ENCODE measurements at places on chromosomes 7 and 10.

- no peak for DNase-seq
Observed at GRCh38 chr7:42152329-42153205, 84.4 kb downstream of the GLI3 start.

GRCh38 chr7:47441796-47442604 lies 139.9 kb downstream of the TNS3 start:
- DNase-seq, result no peak

DNA sequence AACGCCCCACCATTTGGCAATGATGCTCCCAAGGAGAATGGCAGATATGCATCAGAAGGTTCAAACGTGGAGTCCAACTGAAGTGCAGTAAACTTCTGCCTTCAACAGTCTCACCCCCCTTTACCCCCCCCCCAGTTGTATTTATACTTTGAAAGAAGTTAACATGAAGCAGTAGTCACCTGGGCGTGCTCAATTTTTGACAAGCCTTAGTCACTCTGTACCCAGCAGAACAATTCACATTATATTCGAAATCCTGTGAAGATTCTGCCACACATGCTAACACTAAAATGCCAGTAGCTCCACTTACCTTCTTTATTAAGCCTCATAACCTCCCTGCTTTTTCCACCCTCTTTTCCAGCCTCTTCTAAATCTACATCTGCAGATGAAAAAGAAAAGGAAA lies 894 bp downstream of the ATXN7L1 start:
- no peak for DNase-seq

DNA sequence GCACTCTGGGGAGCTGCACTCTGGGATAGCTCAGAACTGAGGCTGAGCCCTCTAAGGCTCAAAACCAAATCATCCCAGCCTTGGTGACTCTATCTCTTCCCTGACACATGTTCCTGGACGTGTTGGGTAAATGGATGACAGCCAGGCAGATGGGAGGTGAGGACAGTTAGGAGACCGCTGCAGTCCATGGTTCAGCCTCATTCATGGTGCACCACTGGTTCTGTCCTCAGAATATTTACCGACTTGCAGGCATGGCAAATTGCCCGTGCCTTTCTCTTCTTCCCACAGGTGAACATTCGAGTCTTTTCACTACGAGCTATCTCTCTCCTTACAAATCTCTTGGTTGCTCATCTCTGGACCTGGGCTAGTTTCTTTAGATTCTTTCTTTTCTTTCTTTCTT lies 80.3 kb upstream of the EFCAB10 start:
- DNase-seq, result no peak

DNA sequence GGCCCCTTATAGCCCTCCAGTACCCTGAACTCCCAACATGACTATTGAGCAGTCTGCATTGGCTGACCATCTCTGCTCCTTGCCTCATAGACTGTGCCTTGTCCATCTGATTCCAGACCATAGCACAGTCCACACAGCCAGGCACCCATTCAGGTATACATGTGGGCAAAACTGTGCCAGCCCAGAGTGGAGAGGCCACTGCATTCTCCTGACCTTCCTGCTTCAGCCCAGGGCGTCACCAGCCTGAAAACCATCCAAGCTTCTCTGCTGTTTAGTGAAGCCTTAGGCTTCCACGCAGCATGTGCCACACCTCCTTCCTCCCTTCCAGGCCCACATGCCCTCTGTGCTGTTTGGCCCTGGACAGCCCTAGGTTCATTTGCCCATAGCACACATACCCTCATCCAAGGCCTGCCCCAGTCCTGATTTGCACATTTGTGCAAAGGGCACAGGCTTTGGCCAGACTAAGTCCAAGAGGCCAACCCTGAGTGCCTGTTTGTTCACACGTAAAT lies 10.5 kb downstream of the DDX56 start:
- no peak for DNase-seq

GRCh38 chr10:101438881-101439391 lies 85.0 kb downstream of the BTRC start:
- no peak for DNase-seq

DNA sequence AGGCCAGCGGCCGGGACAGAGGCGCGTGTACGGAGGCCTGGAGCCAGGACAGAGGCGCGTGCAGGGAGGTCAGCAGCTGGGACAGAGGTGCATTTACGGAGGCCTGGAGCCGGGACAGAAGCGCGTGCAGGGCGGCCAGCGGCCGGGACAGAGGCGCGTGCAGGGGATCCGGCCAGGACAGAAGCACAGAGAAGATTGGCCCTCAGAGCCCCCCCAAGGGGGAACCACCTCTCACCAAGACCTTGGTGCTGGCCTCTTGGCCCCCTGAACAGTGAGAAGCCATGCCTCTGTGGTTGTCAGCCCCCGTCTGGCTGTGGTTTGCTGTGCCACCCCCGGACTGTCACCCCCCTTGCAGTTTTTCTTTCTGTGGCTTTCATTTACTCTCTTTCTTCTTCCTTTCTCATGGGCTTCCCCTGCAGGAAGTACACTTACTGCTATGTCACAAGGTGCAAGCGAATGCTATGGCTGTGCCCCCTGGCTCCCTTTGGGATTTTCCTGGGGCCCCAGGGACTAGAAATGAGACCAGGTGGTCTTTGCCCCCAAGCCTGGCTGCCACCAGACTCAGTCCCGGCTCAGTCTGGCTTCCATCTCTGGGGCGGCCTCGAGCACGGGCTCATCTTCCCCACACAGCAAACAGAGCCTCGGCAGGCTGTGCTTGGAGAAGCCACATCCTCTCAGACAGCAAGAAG lies 41.1 kb downstream of the INSIG1 start:
- DNase-seq, result no peak

DNA sequence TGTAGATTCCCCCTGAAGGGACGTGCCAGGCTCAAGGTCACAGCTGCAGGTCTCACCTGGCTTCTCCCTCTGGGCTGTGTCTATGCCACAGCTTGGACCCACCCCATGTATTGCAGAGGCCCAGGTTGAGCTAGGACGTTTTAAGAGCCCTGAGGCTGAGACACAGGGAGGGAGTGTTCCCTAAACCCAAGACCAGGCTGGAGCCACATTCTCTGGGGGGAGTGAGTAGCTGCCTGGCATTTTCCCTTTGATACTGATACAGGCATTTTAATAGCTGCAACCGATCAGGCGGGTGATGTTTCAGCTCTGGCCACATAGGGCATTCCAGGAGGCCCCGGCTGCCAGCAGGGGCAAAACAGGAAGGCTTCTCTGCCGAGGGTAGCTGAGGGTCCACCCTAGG lies 13.4 kb downstream of the COL13A1 start:
- DNase-seq, result no peak

DNA sequence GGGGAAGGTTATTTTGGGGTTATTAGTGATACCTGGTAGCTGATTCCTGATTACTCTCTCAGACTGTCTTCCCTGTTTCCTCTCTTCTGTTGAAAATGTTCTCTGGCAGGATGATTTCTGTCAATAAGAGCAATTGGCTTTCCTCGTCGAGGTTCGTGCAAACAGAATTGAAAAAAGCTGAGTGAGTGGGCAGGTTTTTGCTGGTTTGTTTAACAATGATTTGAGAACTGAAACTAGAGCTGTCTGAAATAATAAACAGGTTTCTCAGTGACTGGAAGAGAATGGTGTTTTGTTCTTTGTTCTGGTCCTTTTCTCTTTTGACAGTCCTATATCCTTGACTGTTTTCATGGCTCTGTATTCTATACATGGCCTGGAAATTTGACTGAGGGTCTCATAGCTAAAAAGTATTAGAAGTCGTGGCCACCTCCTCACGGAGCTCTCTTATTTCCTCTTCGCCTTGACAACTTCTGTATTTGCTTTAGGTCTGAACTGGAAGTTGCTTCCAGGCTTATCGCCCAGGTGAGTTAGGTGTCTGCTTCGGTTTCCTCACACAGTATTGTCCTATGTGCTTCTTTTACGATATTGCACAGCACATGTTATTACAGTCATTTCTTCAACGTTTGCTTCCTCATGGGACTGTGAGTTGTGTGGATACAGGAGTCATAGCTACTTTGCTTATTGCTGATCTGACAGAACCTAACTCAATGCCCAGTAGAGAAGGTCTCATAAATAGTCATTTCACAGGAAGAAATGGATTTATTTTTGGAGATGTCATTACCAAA lies 403.6 kb downstream of the NRG3 start:
- DNase-seq, result no peak

DNA sequence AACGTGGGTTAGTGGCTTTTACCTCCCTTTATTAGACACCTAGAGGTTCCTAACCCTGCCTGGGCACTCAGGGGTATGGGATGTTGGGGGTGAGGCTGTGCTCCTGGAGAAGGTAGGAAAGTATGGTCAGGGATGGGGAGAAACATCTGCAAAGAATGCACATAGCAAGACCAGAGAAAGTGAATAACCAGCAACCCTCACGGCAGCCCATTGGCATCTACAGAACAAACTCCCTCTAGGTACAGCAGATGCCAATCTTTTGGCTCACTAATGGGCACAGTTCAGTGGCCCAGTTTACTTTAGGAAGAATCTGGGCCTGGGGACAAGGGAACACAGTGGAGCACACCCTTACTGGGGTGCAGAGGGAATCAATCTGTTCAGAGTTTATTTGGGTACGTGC lies 143.9 kb downstream of the JAZF1 start:
- DNase-seq, result no peak

Data from kidney epithelial cell (primary cell).